CD4-positive, alpha-beta T cell treated with Interleukin-21 for 1 hour (primary cell): ENCODE measurements at places on chromosomes 1 and 21.

- no peak for DNase-seq
Measured at GRCh38 chr1:81662913-81663526, 137.7 kb upstream of the ADGRL2 start.

GRCh38 chr1:229283183-229283611 is 12.3 kb downstream of the RAB4A start:
- DNase-seq, result no peak

- peak; percentile 11 for DNase-seq
Measured at GRCh38 chr21:41167348-41168342, at the start of gene BACE2. Gene BACE2 (plus strand): TSS chr21:41168160. CDS start chr21:41168264, 104 bp downstream.

- DNase-seq, result no peak
Measured at GRCh38 chr1:242813490-242814091, 289.1 kb upstream of the PLD5 start.

DNA sequence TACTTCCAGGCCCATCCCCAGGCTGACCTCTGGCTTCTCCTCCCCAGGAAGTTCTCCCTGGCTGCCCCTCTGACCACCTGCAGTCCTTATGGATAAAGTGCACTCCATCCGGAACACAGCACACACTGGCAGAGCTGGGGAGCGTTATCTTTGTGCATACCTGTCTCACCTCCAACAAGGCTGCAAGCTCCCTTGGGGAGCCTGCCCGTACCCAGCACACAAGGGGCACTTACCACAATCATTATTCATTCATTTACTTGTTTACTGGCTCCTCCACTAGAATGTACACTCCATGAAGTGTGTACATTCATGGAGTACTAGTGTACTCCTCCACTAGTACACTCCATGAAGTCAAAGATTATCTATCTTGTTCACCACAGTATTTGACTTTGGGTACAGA is 30.3 kb downstream of the GLIS1 start:
- DNase-seq, result no peak

DNA sequence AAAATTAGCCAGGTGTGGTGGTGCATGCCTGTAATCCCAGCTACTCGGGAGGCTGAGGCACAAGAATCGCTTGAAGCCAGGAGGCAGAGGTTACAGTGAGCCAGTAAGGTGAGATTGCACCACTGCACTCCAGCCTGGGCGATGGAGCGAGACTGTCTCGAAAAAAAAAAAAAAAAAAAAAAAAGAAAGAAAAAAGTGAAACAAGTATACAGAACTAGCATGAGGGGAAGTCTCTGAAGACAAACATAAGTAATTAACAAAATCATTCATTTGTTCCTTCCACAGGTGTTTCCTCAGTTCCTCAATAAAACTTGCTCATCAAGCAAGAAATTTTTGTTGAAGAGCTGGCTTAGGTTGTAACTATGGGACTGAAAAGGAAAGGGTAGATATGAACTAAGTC is 52.2 kb upstream of the CNN3 start:
- no peak for DNase-seq

- peak; percentile 100 for DNase-seq
Measured at GRCh38 chr1:156740741-156741480, at the start of gene MRPL24. Gene MRPL24 (minus strand): TSS chr1:156741088. CDS start chr1:156738704, 2,384 bp downstream.

- DNase-seq, result no peak
Measured at GRCh38 chr1:182069028-182069466, 7.5 kb upstream of the ZNF648 start.

DNA sequence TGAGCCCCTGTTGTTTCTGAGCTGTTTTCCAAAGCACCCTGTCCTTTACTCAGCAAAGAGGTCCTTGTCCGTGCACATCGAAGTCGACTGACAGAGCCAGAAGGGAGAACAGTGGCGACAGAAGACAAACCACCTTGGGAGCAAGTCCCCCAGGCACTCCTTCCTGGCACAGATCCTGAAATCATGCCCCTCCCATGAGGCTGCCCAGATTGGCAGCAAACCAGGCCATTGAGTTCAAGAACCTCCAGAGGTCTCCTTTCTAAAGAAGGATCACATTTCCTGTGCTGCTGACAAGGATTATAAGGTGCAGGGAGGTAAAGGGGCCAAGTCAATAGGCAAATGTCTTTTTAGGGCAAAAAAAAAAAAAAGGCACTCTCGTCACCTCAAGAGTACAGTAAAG is 84.7 kb upstream of the HIVEP3 start:
- DNase-seq, result no peak

- DNase-seq, result no peak
Measured at GRCh38 chr1:44777547-44777946, 2.2 kb downstream of the RPS8 start.

DNA sequence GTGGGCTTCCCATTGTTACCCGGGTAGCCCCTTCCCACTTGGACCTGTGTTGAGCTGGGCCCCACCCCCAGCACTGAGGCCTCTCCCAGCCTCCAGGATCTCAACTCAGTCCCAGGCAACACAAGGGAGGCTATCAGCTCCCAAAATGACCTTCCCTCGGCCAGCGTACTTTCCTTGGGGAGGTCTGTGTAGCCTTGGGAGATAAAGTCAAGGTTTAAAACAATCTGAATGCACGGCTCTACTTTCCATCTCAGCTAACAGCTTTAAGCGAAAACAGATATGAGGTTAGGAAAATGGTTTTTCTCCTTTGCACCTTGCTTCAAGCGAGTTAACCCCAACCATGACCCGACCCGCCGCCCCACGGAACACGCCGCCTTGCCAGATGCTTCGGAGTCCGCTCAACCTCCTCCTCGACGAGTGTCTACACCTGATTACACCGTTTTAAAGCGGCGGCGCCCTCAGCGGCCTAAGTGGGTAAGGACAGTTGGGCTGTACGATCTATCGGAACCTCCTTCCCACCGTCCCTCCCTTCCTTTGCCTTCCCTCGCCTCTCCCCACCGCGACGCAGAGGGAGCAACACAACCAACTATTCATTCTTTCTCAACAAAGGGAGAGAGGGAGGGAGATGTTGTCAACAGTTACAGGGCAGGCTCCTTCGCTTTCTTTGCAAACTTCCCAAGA is 1.1 kb downstream of the BCAR3 start:
- peak; percentile 25 for DNase-seq
